DMS153 (cell line): ENCODE measurements at places on chromosomes 2 and 18.
A peak's percentile ranks its signal among the peaks of the same experiment; 100 is the strongest.

DNA sequence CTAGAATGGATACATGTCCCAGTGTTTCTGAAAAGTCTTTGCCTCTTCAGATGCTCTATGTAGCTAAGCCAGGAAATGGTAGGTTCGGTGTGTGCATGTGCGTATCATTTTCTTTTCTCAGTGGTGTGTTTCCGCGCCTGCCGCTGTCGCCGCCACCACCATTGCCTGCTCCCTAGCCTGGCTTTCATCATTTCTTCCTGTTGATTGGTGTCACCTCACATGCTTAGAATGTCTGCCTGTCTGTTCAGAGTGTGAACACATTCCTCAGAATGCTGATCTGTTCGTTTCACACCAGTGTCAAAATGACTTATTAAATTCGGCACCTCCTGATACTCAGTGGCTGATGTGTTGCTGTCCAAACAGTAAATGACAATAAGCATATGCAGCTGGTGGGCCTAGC is 255.2 kb upstream of the SPRED2 start:
- no peak for DNase-seq

GRCh38 chr2:130896813-130897212 is 60.1 kb downstream of the ARHGEF4 start:
- DNase-seq: no peak

- DNase-seq: no peak
Measured at GRCh38 chr2:9235147-9236044, 28.8 kb downstream of the ASAP2 start.

DNA sequence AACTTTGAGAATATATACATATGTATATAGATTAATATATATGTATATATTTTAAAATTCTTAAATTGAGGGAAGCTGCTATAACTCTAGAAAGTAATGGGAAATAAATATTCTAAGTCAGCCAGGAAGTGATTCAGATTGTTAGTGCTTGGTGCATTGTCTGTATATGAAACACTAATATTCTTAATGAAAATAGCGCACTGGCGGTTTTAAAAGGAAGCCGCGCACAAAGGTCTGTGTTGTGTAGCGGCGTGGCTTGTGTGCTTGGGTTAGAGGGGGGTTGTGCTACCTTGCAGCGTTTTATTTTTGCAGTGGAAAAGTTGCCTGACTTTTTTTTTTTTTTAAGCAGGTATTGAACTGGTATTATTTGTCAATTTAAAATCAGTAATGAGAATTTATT is 11.3 kb downstream of the TSHZ1 start:
- no peak for DNase-seq

- DNase-seq: no peak
Measured at GRCh38 chr2:19361325-19361990, 3.0 kb upstream of the OSR1 start.

- DNase-seq: no peak
Measured at GRCh38 chr2:209141142-209141541, 282.7 kb upstream of the MAP2 start.

DNA sequence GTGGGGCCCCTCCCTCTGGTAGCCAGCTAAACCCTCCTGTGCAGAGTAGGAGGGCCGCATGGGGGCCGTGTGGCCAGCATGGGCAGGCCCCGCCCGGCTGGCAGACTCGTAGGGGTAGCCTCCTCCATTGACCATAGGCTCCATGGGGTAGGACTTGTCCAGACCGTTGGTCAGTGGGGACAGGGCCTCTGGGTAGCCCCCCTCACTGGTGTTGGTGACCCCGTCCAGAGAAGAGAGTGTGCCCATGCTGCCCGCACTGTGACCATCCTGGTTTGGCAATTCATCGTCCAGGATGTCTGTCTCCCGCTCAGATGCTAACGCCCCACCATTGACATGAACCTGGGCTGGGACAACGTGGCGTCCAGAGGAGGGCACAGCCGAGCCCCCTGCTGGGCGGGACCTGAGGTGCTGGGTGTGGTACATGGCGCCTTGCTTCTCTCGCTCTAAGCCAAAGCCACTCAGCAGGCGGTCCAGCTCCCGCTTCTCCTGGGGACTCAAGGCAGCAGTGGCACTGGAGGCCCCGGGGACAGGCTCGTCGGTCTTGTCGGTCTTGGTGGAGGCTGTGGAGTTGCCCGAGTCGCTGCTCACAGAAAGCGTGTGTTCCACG is 154.3 kb downstream of the TNS1 start:
- DNase-seq: no peak

DNA sequence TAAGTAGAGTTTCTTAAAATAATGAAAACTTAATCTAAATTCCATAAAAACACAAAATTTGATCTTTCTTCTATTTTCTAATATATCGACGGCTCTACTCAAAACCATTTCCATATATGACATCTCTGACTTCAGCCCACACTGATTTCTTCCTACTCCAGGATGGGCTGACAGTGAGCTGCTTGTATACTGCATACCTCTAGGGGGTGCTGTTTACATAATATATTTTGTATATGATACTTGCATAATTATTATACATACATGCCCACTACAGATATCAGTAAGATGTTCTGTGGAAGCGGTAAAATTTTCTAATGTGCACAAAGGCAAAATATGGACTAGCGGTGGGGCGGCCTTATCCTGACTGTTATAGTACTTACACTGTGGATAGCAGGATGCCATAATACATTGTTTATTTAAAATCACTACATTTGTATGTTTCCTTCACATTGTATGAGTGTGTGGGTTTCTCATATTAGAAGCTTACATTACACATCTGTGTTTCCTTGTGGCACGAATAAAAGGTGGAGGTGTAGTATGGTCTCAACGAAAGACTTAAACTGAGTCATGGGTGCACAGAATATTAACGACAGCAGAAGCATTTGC is 66.1 kb upstream of the NXPH2 start:
- peak; percentile 28 for DNase-seq

- DNase-seq: no peak
Measured at GRCh38 chr18:22320771-22321170, 96.9 kb downstream of the CTAGE1 start.
